ENCODE measurements at places on chromosomes 5 and 9.

DNA sequence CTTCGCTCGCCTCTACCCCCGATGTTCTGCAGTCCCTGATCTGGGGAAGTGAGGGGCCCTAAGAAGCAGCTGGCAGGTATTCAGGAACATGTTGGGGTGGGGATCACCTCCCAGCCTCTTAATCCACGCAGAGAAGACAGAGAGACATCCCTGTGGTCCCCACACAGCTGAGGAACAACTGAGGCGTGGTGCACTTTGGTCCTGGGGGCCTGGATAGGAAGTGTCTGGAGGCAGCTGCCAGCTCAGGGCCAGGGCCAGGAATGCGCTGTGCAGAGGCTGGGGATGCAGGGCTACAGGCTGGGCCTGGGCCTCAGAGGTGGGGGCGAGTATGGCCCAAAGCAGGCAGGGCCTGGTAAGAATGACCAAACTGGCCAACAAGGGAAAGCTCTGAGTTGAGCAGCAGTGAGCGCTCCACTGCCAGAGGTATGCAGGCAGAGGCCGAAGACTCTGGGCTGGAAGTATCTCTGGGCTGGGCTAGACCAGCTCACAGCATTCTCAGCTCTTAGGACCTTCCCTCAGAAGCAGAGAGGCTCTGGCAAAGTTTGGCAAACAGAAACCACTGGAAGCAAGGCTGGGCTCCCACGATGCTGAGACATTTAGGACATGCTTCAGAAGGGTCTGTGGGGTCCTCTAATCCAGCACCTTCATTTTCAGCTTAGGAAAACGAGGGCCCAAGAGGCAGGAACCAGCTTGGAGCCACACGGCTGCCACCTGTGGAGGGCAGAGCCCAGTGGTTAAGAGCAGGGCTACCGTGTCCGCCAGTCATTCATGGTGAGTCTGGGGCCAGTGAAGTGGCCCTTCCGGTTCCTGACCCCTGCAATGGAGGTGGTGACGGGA is 174.4 kb downstream of the GAPVD1 start:
- peak; percentile 19 for DNase-seq

DNA sequence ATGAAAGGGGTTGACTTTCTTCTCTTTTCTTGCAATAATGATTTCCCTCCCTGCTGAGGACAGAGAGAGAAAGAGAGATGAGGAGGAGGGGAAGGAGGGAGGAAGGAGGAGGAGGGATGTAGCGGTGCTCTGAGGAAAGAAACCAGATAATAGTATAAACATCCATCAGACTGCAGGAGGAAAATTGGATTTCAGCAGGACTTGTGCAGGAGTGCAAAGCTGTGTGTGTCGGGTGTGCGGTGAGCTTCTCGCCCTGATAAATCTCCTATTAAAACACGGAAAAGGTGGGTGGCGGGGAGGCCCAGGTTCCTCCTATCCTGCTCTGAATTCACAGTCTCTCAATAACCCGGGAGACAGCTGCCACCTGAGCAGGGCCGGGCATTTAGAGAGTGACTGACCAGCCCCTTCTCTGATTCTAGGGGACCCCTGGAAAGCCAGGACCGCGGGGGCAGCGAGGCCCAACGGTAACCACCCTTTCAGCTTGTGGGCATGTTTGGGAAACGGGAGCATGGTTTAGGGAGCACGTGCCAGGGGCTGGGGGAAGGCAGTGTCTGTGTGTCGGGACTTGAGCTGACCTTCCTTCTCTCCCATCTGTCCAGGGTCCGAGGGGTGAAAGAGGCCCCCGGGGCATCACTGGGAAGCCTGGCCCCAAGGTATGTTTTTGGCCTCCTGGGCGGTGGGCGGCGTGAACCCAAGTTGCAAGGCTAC is 85.8 kb upstream of the FCN2 start:
- DNase-seq: no peak

- no peak for DNase-seq
Measured at GRCh38 chr9:100229136-100229535, 123.6 kb downstream of the TEX10 start.

GRCh38 chr9:90180381-90180780 is 462.2 kb downstream of the DIRAS2 start:
- DNase-seq: no peak
